ENCODE measurements at places on chromosomes 1 and 21. TPM values are rescaled to one million over a fixed set of nuclear protein-coding genes. Genes with fewer than 3 reads are reported as not detected.

DNA sequence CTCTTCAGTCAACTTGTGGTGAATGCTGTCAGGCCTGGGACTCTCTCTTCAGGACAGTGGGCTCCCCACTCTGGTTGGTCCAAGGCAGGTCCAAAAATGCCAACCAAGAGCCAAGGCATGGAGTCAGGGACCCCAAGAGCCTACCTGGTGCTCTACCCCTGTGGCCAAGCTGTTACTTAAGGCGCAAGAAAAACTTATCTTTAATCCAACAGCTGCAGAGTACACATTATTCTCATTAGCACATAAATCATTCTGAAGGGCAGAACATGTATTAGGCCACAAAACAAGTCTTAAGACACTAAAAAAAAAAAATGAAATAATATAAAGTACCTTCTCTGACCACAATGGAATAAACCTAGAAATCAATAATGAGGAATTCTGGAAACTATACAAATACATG is 65.7 kb downstream of the FAF1 start:
- H3K36me3 ChIP-seq = no peaks in the 10 kb centered on the region
- no peak overlapping the region for H3K4me3 ChIP-seq
- no peak overlapping the region for H3K27ac ChIP-seq
- no peak for DNase-seq
- peaks cover 8% of the 10 kb centered on the region for H3K4me1 ChIP-seq
- no peaks in the 10 kb centered on the region for H3K27me3 ChIP-seq

DNA sequence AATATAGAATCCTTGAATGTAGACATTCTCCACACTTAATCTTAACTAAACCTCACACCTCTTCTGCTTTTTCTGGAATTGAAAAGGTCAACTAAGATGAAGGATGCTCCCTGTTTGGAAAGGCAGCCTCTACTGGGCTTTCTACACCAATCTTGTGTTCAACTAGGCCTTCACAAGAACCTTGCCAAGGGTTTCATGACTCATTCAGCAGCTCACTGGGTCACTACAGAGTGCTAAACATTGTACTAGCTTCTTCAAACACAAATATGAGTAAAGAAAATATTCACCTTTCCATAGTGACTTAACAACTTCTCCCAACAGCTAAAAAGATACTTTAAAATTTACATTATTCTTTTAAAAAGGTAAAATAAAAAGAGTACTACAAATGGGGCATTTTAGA is 135.3 kb upstream of the PRMT6 start:
- H3K4me3 ChIP-seq = no peak overlapping the region
- no peaks in the 10 kb centered on the region for H3K36me3 ChIP-seq
- H3K27ac ChIP-seq = no peak overlapping the region
- DNase-seq = no peak

VANGL1 gene
- 5.1 TPM for total RNA-seq

GRCh38 chr1:81511281-81511680 is 289.5 kb upstream of the ADGRL2 start:
- H3K27me3 ChIP-seq = no peaks in the 10 kb centered on the region
- no peaks in the 10 kb centered on the region for H3K36me3 ChIP-seq
- H3K4me1 ChIP-seq = no peaks in the 10 kb centered on the region
- no peak overlapping the region for H3K27ac ChIP-seq
- H3K4me3 ChIP-seq = no peak overlapping the region

ERG gene
- total RNA-seq = 1.8 TPM

GRCh38 chr1:106984801-106985200 is 71.7 kb upstream of the PRMT6 start:
- H3K4me3 ChIP-seq = no peak overlapping the region
- no peaks in the 10 kb centered on the region for H3K36me3 ChIP-seq
- no peaks in the 10 kb centered on the region for H3K27me3 ChIP-seq
- no peak overlapping the region for H3K27ac ChIP-seq
- no peak for DNase-seq

DNA sequence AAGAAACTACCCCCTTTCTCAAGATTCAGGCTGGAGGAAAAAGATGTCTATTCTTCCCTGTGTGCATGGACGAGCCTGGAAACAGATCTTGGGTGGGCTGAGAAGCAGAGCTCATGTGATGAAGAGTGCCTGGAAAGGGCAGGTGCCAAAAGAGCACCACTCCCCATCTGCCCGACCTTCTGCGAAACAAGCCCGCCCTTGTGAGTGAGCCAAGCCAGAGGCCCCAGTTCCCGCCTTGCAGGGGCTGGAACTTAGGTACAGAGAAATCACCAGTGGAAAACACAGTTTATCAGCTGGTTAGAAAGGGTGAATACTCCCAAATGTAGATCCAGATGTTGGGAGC is 26.7 kb upstream of the A3GALT2 start:
- no peaks in the 10 kb centered on the region for H3K36me3 ChIP-seq
- H3K4me3 ChIP-seq = no peak overlapping the region
- H3K4me1 ChIP-seq = peaks cover 51% of the 10 kb centered on the region
- no peak for DNase-seq
- H3K27me3 ChIP-seq = no peaks in the 10 kb centered on the region

PLEKHA6 gene
- total RNA-seq = 18.1 TPM

- H3K27me3 ChIP-seq = no peaks in the 10 kb centered on the region
- DNase-seq = no peak
- H3K27ac ChIP-seq = peak overlapping the region; percentile 21
- peaks cover 3% of the 10 kb centered on the region for H3K4me1 ChIP-seq
These were observed 9.7 kb upstream of the COL8A2 start for GRCh38 chr1:36134505-36135329.

GRCh38 chr1:111769517-111770146 is 13.9 kb downstream of the DDX20 start:
- no peaks in the 10 kb centered on the region for H3K27me3 ChIP-seq
- H3K4me1 ChIP-seq = no peaks in the 10 kb centered on the region
- no peak for DNase-seq
- peaks cover 13% of the 10 kb centered on the region for H3K36me3 ChIP-seq
- no peak overlapping the region for H3K4me3 ChIP-seq
- H3K27ac ChIP-seq = no peak overlapping the region

SLC44A3 gene
- total RNA-seq = 28.0 TPM

GRCh38 chr1:98769162-98769561 is 107.6 kb downstream of the SNX7 start:
- H3K4me3 ChIP-seq = no peak overlapping the region
- no peaks in the 10 kb centered on the region for H3K27me3 ChIP-seq
- no peaks in the 10 kb centered on the region for H3K36me3 ChIP-seq
- H3K27ac ChIP-seq = no peak overlapping the region
- no peak for DNase-seq

DNA sequence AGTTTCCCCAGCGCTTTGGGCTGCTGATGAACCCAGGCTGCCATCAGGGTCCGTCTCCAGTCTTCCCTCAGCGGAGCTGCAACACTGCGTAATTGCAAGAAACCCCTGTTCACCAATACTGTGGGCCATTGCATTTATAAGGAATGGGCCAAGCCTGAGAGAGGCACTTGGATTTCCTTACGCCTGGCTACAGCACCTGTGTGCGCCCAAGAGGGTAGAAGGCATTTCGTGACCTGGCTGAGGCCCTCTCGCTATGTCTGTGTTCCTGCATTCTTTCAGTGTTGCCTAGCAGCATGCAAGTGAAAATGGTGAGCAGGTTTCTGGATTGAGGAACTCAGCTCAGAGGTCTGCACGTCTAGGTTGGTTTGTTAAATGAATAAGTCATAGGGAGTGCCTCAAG is 12.0 kb upstream of the OR2W3 start:
- no peaks in the 10 kb centered on the region for H3K36me3 ChIP-seq
- no peak overlapping the region for H3K27ac ChIP-seq
- H3K4me3 ChIP-seq = no peak overlapping the region
- H3K27me3 ChIP-seq = no peaks in the 10 kb centered on the region
- no peak for DNase-seq

GRCh38 chr1:206419250-206419649 is 51.0 kb upstream of the IKBKE start:
- no peaks in the 10 kb centered on the region for H3K27me3 ChIP-seq
- DNase-seq = no peak
- no peaks in the 10 kb centered on the region for H3K36me3 ChIP-seq
- H3K27ac ChIP-seq = no peak overlapping the region

DNA sequence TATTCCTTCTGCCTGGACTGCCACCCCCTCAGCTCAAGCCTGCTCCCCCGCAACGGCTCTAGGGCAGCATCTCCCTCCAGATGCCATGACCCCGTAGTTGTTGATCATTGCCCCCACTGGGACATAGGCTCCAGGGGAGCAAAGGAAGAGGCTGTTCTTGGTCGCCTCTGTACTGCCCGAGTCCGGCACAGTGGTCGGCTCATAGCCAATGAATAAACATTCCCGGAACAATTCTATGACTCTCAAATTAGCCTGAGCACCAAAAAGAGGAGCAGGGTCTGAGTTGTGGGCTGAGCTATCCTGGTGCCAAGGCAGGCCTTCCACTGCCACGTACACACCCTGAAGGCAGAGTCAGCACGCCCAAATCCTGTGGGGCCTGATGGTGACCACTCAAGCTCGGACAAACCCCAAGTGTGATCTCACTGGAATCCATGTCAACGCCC is 33.1 kb downstream of the CAPZB start:
- no peak overlapping the region for H3K4me3 ChIP-seq
- no peak overlapping the region for H3K27ac ChIP-seq
- peaks cover 13% of the 10 kb centered on the region for H3K4me1 ChIP-seq
- no peaks in the 10 kb centered on the region for H3K36me3 ChIP-seq
- no peaks in the 10 kb centered on the region for H3K27me3 ChIP-seq

FMO5 gene
- 14.9 TPM for total RNA-seq
